RPMI8226 (cell line): ENCODE measurements at places on chromosomes 3 and 15.
A peak's percentile ranks its signal among the peaks of the same experiment; 100 is the strongest.

DNA sequence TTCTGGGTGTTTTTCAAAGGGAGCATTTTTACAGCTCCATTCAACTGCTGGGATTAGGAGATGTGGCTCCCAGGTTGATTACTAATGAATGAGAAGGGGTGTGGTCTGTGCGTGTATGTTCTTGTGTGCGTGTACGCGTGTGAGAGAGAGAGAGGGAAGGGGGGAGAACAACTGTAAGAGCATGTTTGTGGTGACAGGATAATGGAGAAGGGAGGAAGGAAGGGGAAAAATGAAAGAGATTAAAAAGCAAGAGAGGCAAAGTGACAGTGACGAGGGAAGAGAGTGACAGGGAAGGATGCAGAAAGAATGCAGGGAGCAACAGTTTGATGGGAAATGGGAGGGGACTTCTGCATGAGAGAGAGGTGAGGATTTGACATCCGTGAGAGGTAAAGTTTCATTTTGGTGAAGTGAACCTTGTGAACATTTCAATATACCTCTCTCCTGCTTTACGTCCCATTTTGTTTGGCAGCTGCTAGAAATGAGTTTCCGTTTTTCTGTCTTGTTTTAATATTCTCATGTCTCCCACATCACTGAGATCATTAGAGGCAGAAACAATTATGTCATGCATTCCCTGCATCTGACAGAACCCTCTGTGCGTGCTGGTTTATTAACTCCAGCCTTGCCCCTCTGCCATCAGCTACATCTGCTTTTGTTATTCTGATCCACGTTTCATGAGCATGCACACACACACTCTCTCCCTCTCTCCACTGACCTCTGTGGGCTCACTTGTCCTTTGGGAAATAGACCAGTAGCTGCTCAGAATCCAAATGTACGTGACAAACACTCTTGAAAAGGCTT lies 161.6 kb downstream of the GAP43 start:
- no peak for DNase-seq

DNA sequence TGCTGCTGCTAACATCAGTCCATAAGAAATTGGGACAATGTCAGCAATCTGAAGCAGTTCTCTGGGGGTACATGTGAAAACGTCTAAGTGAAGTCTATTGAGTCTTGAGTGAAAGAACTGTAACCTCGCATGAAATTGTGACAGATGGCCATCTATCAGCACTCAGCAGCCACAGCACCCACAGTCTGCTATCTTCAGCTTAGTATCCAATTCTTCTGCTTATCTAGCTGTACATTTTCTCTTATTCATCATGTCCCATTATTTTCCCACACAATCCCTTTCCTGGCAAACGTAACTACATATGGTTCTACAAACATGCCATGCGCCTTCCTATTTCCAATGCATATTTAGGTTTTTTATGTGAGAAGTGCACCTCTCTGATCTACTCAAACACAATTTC lies 629.7 kb downstream of the NTRK3 start:
- DNase-seq = no peak

GRCh38 chr3:157542711-157543500 lies 39.7 kb upstream of the VEPH1 start:
- DNase-seq = no peak

- DNase-seq = no peak
These were observed 13.7 kb downstream of the ZDHHC19 start for GRCh38 chr3:196197524-196197923.

DNA sequence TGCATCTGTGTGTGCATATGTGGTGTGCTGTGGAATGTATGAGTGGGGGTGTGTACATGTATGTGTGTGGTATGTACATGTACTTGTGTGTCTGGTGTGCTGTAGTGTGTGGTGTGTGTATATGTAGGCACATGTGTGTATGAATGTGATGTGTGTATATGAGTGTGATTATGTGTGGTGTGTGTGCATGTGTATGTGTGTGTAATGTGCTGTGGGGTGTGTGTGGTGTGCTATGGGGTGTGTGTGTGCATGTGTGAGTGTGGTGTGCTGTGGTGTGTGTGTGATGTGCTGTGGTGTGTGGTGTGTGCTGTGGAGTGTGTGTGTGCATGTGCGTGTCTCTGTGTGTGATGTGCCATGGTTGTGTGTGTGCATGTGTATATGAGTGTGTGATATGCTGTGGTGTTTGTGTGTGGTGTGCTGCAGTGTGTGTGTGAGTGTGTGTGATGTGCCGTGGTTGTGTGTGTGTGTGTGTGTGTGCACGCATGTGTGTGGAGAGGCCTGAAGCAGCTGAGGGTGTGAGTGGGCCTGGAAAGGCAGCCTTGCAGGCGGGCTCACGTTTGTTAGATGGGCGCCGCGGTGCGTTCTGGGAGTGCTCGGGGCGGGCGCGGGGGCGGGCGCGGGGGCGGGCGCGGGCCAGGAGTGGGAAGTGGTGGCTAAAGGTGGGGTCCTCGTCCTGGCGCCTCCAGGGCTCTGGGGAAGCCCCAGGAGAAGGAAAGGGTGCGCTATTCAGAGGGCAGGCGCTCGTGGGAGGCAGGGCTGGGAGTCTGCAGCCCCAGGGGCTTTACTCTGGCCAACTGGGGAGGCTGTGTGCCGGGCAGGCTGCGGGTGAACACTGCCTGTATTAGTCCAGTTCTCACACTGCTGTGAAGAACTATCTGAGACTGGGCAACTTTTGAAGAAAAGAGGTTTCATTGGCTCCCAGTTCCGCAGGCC lies 116.9 kb downstream of the GABRG3 start:
- DNase-seq = no peak

DNA sequence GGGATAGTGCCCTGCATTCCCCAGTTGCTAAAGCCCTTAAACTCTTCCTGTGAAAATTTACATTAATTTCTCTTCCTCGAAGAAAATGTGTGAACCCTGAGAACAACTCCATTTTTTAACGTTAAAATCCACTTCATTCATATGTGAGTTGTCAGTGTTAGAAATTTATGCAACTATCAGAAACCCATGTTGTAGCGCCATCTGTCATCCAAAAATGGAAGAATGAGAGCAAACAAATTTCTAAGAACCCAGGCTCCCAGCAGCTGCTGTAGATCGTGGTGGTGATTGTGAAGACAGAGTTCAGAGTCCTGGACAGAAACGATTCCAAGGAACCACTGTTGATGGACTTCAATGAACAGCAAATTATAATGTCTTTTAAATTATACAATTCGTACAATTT lies 179.7 kb upstream of the NDN start:
- peak; percentile 24 for DNase-seq

DNA sequence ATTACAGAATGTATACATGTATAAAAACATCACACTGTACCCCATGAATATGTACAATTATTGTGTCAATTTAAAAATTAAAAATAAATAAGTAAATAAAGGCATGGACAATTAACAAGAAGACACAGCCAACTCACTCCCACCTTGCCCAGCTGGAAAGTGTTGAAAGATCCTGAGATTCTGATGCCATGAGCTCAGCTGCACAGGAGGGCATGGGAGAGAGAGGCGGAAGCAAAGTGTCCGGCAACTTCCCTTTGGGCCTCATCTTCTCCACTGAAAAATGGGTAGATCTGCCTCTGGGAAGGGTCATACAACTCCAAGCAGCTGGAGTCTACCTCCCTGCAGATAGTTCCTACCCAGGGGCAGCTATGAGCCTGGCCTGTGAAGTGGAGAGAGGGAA lies 277.3 kb downstream of the UACA start:
- no peak for DNase-seq

- DNase-seq = no peak
These were observed 571.8 kb downstream of the FOXP1 start for GRCh38 chr3:71011565-71012287.

GRCh38 chr3:61493339-61493738 lies 68.0 kb upstream of the PTPRG start:
- DNase-seq = no peak

DNA sequence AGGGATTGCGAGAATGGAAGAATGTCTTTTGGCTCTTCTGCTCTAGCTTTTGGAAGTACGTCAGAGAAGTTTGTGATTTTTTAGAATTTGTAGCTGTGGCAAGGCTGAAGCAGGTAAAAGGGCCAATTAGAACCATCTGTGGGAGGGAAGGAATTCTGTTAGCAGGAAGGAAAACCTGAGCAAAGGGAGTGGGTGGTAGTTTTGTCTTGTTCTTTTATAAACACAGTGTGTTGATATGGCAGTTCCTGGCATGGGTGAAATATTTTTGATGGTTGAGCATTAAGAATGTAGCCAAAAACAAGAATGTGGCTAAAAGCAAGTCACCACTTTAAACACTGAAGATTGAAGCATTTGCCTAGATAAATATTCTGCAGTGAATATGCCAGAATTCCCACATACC lies 23.8 kb downstream of the DAG1 start:
- DNase-seq = no peak

DNA sequence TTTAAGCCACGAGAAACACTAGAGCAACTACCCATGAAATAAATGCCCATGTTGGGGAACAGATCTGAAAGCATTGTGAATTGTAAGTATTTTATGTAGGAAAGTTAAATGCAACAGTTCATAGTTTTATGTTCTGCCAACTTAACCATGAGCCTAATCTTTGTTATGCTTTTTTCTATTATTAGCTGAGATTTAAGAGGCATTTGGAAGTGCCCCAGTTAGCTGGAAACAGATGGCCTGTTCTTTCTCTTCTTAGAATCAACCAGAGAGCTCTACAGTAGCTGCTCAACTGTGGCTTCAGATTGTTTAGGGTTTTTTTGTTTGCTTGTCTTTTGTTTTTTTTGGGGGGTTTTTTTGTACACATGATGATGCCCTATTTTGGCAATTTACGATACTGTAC lies 284.4 kb downstream of the KCNH8 start:
- DNase-seq = no peak

DNA sequence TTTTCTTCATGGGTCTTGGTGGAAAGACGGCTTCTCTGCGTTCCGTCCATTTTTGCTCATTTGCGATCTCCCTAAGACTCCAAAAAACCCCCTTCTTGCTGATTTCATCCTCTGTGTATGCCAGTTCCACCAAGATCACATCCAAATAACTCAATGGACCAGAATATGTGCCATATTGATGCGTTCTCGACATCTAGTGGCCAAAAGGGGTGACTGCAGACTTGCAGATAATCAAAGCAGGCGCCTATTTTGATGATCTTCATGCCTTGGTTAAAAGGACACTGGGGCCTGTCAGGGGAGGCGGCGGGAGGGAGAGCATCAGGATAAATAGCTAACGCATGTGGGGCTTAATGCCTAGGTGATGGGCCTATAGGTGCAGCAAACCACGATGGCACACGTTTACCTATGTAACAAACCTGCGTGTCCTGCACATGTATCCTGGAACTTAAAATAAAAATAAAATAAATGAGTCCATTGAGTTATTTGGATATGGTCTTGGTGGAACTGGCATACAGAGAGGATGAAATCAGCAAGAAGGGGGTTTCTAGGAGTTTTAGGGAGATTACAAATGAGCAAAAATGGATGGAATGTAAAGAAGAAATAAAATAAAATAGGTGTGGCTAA lies 104.2 kb upstream of the RAD18 start:
- peak; percentile 52 for DNase-seq
